GM19239 (cell line): ENCODE measurements at places on chromosomes 1 and 21.

- DNase-seq = no peak
These were observed 76.5 kb upstream of the C1orf21 start for GRCh38 chr1:184310157-184310819.

- DNase-seq = no peak
These were observed 9.7 kb upstream of the KRTAP7-1 start for GRCh38 chr21:30839304-30839703.

- DNase-seq = no peak
These were observed 150.8 kb downstream of the NR5A2 start for GRCh38 chr1:200178340-200178739.

DNA sequence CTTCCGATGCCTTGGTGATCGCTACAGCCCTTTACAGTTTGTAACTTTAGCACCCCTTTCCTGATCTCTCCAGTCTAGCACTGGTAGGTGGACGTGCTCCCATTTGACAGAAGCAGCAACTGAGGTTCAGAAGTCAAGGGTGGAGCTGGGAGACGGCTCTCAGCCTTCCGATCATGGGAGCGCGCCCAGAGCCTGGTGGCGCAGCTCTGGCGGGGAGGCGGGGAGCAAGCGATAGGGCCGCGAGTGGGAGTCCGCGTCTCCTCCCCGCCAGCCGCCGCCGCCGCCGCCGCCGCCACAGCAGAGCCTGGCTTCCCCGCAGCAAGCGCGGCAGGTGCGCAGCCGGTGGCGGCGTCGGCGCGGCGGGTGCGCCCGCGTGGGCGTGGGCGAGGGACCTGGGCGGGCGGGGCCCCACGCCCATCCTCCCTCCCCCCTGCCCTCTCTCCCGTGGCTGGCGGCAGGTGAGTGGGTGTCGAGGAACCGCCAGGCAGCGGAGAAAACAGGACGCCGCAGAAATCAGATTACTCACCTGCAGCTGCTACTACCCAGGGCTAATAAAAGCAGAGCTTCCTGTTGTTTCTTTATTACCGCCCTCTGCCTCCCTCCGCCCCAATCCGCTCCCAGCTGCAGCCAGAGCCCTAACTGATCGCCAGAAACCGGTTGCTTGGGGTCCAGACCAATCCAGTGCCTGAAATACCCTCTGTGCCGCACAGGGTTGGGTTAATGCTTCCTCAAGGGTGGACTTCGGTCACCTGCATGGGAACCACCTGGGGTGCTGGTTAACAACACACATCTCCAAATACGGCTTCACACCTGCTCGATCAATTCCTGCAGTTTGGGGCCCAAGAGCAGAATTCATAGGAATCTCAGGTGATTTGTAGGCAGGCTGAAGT, 60.2 kb upstream of the ID3 start:
- DNase-seq = peak; percentile 69

GRCh38 chr1:171912509-171913175, 71.3 kb downstream of the DNM3 start:
- DNase-seq = no peak

DNA sequence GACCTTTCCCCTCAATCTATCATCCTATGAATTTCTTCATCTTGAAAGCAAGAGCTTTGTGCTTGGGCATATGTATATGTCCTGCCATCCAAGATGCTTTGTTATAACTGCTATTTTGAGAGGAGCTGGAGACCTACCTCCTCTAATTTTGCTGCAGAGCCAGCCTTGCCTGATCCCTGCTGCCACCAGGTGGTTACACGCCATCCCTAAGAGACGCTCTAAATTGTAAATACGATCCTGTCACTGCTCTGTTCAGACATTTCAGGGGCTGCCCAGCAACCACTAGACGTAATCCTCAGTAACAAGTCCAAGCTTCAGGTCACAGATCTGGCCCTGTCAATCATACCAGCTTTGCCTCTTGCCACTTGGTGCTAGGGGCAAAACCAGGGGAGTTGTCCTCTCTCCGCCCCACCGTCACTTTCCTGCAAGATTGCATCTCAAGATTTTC, 32.9 kb downstream of the GPA33 start:
- peak; percentile 26 for DNase-seq

- DNase-seq = no peak
These were observed 40.6 kb downstream of the TYW3 start for GRCh38 chr1:74773582-74773981.

DNA sequence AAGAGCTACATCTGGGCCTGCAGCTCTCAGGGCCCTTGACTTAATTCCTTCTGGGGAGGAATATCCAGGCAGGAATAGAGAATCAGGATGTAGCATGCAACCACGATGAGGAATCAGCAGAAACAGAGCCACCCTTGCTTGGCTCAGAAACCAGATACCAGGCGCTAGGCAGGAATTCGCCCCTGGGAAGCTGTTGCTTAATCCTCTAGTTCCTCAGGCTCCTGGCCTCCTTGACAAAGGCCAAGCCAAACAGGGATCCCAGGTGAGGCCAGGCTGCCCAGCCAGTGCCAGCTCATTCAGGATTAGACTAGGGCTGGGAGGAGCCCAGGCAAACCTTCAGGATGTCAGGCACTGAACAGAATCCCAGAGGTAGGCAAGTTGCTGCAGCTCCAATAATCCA, 48.2 kb upstream of the IRF2BP2 start:
- DNase-seq = no peak

DNA sequence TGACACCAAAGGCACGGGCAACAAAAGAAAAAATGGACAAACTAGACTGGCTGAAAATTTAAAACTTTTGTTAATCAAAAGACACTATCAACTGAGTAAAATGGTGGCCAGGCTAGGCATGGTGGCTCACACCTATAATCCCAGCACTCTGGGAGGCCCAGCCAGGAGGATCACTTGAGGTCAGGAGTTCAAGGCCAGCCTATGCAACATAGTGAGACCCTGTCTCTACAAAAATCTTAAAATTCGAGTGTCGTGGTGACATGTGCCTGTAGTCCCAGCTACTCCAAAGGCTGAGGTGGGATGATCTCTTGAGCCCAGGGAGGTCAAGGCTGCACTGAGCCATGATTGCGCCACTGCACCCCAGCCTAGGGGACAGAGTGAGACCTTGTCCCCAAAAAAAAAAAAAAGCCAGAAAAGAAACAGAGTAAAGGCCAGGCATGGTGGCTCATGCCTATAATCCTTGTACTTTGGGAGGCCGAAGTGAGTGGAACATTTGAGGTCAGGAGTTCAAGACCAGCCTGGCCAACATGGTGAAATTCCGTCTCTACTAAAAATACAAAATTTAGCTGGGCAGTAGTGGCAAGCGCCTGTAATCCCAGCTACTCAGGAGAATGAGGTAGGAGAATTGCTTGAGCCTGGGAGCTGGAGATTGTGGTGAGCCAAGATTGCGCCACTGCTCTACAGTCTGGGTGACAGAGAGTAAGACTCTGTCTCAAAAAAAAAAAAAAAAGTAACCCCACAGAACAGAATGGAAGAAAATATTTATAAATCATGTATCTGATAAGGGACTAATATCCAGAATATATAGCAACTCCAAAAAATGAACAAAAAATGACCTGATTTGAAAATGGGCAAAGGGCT, 8.0 kb downstream of the TUT4 start:
- no peak for DNase-seq

DNA sequence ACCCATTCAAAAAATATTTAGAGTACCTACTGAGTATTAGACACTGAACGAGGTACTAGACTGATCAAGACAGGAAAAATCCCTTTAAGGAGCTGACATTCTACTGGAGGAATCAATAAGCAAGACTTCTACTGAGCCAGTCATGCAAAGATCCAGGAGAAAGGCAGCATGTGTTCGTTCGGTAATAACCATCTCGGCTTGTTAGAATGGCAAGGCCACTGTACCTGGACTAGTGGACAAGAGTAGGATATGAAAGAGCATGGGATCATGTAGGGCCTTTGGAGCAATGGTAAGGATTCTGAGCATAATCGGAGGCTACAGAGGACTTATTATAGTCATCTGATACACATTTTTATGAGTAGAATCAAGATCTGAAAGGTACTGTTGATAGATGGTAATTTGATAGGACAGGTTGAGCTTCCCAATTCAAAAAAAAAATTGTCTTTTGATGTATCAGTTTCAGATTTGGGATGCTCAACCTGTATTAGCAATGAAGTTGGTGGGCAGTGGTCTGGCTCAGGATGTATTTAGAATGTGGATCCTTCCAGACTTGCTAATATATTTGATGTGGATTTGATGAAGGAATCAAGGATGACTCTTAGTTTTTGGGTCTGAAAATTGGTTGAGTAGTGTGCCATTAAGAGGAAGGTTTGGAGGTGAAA, 2.3 kb downstream of the COX20 start:
- no peak for DNase-seq

DNA sequence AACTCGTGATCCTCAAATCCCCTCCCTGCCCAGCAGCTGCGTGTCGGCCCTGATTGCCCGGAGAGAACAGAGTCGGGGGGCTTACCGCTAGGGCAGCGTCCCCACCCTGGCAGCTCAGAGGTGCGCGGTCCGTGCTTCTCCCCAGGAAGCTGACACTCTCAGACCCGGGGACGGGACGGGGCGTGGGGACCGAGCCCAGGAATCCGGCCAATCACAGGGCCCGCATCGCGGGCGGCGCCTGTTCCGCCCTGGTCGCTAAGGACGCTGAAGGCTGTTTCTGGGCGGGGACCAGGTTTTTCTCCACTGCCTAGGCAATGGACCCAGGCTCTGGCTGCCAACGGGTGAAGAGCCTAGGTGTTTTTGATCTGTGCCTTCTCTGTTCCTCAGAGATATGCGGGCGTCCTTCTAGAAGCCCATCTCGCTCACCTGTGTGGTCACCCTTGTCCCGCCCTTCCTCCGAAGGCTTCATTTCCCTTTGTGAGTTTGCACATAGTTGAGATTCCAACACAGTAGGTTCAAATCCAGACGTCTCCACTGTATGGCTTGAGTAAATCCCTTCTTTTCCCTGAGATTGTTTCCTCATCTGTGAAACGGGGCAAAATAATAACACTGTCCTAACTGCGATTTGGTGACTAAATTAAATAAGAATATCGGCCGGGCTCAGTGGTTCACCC, at the start of gene C1orf87:
TSS of gene C1orf87 (minus strand) at position 166 of the 674 bp plus-strand sequence. CDS start 1,127 bp downstream, outside the sequence.
- DNase-seq = no peak

GRCh38 chr1:215605011-215605621, 38.0 kb downstream of the KCTD3 start:
- no peak for DNase-seq

GRCh38 chr1:156198831-156199349, 5.0 kb downstream of the SLC25A44 start:
- no peak for DNase-seq

DNA sequence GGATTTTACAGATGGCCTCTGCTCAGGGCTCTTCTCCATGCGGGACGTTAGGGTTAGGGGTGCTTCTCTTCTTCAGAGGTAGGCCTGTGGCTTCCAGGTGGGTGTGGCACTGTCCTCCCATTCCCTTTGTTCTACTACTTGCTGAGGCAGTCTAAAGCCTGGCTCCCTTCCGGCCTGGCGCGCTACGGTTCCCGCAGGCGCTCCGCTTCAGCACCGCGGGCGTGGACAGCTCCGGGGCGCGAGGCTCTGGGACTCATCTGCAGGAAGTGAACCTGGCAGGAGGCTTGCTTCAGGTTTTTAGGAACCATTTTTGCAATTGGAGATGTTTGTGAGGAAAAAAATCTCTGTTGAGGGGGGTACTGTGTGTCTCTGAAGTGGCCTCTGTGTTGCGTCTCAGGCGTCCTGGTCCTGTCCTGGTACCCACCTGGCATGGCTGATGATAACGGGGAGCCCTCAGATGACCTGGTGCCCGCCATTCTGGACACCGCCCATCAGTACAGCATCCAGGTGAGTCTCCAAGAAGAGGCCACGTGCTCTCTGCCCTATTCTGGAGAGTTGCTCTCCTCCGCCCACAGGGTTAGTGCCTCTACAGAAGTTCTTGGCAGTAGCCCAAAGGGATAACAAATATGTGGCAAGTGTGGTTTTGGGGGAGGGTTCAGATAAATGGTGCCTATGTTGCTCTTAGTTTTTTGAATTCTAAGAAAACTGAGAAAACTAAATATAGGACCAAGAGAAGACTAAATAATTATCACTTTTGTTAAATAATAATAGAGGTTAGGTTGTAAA, 1.9 kb downstream of the MANEAL start:
- DNase-seq = peak; percentile 56

DNA sequence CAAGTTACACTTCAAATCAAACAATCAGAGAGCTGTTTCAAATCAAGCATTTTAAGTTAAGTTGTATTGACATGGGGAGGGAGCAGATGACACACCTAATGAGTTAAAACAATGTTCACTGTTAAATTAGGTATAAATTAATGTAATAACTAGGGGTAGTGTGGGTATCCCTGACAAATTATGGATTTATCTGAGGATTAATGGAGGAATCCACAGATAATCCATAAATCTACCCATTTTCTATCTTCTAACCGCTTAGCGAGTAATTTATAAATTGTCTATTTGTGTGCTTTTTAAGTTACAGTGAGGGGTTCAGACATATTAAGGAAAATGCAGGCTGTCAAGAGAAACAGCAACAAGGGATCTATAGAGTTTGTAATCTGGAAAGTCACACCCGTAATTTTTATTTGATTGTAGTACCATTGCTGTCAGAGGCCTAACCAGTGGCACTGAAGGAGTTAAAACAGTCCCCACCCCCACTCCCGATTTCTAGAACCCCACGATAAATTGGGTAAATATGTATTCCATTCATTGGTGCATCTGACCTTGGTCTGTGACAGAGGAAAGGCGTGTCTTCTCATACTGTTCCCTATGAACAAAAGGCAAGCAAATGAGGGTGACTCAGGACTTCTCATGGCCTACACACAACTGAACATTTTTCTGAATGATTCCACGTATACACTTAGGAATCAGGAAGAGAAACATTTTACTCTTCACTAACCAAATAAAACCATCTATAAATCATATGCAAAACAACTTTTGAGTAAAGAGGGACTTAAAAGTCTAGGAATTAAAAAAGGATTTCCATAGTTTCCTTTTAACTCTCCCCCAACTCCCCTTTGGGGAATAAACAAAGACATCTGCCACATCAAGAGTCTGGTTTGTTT, 7.4 kb downstream of the IRF2BP2 start:
- no peak for DNase-seq

- no peak for DNase-seq
These were observed 315.0 kb downstream of the TGFB2 start for GRCh38 chr1:218659911-218660677.

GRCh38 chr1:221487781-221488524, 253.9 kb downstream of the DUSP10 start:
- no peak for DNase-seq

DNA sequence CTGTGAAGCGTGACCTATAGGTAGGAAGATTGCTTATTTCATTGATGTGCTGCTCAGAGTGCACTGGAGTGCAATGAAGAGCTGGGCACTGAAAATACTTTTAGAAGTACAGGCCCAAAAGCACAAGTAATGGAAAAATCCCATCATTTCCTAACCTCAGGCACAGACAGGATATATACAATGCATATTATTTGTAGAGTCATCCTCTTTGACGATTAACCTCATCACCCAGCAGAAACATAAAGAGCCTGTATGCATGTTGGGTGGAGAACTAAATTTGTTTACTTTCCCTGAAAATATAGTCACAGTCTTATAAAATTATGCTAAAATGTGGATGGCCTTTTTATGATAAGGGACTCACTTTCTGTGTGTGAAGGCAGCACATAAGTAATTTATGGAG, 98.1 kb downstream of the TNNI3K start:
- DNase-seq = no peak

GRCh38 chr1:13732971-13733667, 33.1 kb downstream of the PRDM2 start:
- no peak for DNase-seq
